ENCODE measurements at places on chromosomes 6 and 20. TPM values are rescaled to one million over a fixed set of nuclear protein-coding genes. Genes with fewer than 3 reads are reported as not detected.

- no peak for DNase-seq
Observed at GRCh38 chr20:32614772-32615171, 29.6 kb upstream of the NOL4L start.

Gene DDX43
- 0.27 TPM for total RNA-seq

DNA sequence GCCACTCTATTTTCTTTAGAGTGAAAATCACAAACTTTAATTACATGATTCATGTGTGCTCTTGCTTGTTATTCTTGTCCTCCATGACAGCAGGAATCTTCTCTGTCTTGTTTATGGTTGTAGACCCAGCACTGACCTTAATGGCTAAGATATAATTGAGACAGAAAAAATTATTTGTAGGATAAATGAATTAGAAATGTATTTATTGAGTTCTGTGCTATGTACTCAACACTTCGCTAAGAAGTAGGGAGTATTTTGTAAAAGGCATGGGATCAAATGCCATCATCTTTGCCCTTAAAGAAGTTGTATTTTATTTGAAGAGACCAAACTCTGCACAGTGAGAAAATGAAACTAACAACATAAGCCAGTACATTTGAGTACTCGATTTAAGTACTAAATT is 71.2 kb downstream of the CBLN4 start:
- no peak for DNase-seq

GRCh38 chr6:68235326-68235784 is 399.7 kb upstream of the ADGRB3 start:
- no peak for DNase-seq

Gene GPR63
- total RNA-seq, result 0.57 TPM

- no peak for DNase-seq
Observed at GRCh38 chr6:10278746-10279145, 136.1 kb downstream of the TFAP2A start.

Data from activated T-cell treated with anti-CD3 and anti-CD28 coated beads, Interleukin-2, amount 50 U/mL, for 4 hours (primary cell).